ENCODE measurements at places on chromosomes 16 and 17.
A peak's percentile ranks its signal among the peaks of the same experiment; 100 is the strongest.

- DNase-seq = no peak
Measured at GRCh38 chr17:4583206-4583605, 1.1 kb upstream of the SMTNL2 start.

- DNase-seq = no peak
Measured at GRCh38 chr17:28926366-28926765, 23.5 kb upstream of the DHRS13 start.

GRCh38 chr16:14489460-14489859 lies 140.6 kb downstream of the PARN start:
- peak; percentile 47 for DNase-seq

- DNase-seq = peak; percentile 52
Measured at GRCh38 chr17:64256913-64257807, 5.9 kb downstream of the TEX2 start.

GRCh38 chr17:72997559-72997958 lies 94.9 kb downstream of the SLC39A11 start:
- peak; percentile 71 for DNase-seq

- DNase-seq = no peak
Measured at GRCh38 chr16:49052846-49053245, 228.8 kb downstream of the CBLN1 start.

- peak; percentile 65 for DNase-seq
Measured at GRCh38 chr17:37191219-37191618, 184.6 kb upstream of the C17orf78 start.

- DNase-seq = no peak
Measured at GRCh38 chr16:88194397-88195268, 188.1 kb upstream of the ZNF469 start.

GRCh38 chr16:70769761-70770160 lies 31.2 kb downstream of the VAC14 start:
- no peak for DNase-seq

GRCh38 chr16:47142821-47143676 lies 696 bp downstream of the NETO2 start:
- DNase-seq = peak; percentile 81

GRCh38 chr16:64362193-64362592 lies 759.7 kb downstream of the CDH11 start:
- peak; percentile 51 for DNase-seq

DNA sequence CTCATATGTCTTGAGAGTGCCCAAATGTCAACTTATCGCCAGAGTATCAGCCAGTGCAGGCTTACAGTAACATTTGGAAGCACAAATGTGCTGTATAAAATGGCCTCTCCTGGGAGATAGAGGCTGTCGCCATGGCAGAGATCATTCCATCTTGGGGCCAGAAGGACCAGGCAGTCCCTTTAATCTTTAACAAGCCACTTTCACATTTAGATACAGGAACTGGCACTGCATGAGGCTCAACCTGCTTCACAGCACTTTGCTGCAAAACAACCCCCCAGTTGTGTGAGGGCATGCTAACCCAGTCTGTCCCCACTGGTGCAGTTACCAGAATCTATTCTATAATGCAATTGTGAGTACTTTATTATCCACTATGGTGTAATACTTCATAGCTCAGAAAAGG lies 4.7 kb upstream of the RFFL start:
- DNase-seq = no peak

DNA sequence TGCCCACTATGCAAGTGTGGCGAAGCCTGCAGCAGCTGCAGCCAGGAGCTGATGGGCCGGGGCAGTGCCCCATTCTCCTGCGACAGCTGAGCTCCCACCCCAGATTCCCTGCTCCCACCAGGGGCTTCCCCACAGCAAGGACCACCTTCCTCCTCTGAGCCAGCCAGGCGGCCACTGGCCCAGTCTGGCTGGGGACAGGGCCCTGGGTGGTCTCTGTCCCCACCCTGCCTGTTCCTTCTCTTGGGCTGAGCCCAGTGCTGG lies 5.6 kb upstream of the NPTX1 start:
- no peak for DNase-seq

GRCh38 chr17:70855401-70856054 lies 686.2 kb downstream of the KCNJ2 start:
- DNase-seq = peak; percentile 50

DNA sequence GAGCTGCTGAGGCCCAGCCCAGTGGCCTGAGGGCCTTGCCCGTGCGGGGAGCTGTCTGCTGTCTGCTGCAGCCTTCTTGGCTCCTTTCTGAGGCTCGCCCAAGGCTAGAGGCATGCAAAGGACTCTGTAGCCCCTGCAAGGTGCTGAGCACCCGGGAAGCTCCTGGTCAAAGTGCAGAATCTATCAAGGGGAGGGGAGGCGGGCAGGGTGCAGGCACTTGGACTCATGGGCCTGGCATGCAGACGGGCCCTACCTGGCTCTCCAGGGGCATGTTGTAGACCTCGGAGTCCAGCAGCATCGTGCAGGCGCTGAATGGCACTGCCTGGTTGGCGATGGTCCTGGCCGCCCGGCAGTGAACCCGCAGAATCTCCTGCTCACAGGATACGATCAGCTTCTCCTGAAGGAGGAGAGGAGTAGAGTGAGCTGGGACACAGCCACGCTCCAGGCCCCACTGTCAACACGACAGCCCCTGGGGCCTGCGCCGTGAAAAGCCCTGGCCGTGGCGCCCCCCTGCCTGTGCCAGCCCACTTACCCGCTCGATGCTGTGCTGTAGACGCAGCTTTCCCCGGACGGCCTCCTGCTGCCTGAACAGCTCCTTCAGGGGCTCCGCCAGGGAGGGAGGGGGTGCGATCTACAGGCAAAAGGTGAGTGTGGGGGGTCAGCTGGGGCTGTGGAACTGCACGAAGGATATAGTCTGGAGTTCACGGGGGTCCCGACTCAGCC lies 57.2 kb downstream of the ZNF778 start:
- DNase-seq = no peak

GRCh38 chr17:8948462-8948861 lies 17.0 kb downstream of the PIK3R5 start:
- no peak for DNase-seq

GRCh38 chr17:2946144-2946543 lies 117.3 kb downstream of the OR1D5 start:
- DNase-seq = no peak

DNA sequence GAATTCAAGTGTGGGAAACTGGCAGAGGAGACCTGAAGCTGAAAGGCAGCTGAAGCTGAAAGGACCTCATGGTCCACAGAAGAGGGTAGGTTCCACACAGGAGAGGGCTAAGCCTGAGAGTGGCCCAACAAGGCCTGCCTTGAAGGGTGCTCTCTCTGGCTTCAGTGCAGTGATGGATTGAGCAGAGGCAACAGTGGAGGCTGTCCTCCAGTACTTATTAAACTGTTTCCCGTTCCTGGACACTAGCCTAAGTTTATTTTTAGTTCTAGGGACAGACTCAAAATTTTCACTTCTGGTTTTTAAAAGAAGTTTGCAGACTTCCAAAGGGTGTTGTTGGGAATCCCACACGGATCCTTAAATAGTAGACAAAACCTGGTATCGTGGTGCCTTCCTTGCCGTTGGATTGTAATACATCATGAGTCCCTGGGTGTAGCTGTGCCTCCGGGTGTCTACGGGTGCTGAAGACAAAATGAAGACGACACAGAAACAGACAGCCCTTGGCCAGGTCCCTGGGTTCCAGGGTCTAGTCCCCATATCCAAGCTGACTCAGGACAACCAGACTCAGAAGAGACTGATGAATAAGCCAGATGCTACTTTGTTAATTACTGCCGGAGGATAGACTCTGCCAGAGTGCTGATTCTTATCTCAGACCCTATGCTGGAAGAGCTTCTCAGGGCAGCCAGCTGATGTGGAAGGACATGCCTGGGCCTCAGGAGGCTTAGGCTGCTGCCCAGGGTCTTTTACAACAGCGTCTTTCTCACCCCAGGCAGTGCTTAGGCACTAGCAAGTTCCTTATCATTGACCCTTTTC lies 7.1 kb upstream of the CMTM4 start:
- DNase-seq = peak; percentile 38

DNA sequence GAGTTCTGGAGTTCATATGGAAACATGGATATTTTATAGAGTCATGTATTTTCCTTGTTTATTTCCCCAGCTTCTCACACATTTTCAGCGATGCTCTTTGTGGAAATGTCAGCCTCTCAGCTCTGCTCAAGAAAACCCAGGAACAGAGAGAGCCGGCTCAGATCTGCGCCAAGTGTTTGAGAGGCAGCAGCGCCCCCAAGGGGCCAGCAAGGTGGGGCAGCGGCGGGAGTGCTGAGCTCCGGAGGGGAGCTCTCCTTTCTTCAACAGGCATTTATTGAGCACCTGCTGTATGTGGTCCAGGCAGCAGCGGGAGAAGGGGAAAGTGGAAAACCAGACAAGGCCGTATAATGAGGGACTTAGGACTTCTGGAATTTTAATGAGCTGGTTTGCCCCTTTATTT lies 421.1 kb upstream of the C16orf82 start:
- DNase-seq = no peak

- no peak for DNase-seq
Measured at GRCh38 chr17:10112962-10113361, 85.4 kb downstream of the GAS7 start.

GRCh38 chr17:6677158-6677831 lies 25.7 kb downstream of the C17orf100 start:
- peak; percentile 48 for DNase-seq

GRCh38 chr17:3557768-3558583 lies at the start of gene TRPV3:
Gene TRPV3, minus strand, starts transcription at chr17:3557812. Its CDS starts 2,962 bp downstream, at chr17:3554850.
- peak; percentile 19 for DNase-seq
